ENCODE measurements at places on chromosomes 1 and 21. TPM values are rescaled to one million over a fixed set of nuclear protein-coding genes. Genes with fewer than 3 reads are reported as not detected.

The GSTM1 gene
- total RNA-seq: not detected

DNA sequence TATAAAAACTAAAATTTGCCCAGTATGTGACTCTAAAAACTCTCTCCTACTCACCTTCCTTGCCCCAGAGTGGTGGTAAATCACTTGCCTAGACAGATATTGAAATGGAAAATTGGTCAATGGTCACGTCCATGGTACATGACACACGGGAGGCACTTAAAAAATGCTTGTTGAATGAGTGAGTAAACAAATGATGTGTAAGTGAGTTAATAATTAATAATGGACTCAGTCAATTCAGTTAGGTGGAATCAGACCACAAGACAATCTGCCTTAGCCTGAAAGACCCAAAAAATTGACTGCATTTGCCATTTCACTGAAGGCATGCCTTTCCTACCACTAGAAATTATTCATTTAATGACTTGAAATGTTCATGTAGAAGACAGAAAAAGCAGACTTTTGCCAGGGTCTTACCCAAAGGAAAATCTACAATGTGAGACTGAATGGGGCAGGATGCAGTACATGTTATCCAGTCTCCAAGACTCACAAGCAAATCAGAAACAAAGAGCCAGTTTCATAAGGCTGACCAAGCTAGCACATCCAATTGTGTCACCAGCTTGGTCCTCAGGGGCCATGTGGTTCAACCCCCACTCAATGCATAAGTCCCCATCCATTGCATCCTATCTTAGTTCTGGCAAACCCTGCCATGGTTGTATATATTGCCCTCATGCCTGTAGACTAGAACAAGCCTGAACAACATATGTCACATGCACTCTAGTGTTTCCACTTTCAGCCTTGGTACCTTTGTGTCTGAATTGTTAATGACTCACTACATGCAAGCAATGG is 73.6 kb downstream of the TBX15 start:
- DNase-seq: no peak

The C8B gene
- total RNA-seq: not detected

DNA sequence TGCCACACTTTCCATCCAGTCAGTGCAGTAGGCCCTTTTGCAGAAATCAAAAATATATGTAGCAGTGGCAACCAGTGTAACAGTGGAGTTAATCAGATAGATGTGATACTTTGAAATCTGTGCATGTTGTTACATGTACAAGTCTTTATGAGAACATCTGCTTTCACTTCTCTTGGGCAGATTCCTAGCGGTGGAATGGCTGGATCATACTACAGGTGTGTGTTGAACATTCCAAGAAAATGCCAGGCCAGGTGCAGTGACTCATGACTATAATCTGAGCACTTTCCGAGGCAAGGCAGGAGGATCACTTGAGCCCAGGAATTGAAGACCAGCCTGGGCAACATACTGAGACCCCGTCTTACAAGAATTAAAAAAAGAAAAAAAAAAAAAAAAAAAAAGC is 55.3 kb downstream of the GNB1 start:
- DNase-seq: no peak

The SLC19A2 gene
- total RNA-seq: 21.0 TPM

DNA sequence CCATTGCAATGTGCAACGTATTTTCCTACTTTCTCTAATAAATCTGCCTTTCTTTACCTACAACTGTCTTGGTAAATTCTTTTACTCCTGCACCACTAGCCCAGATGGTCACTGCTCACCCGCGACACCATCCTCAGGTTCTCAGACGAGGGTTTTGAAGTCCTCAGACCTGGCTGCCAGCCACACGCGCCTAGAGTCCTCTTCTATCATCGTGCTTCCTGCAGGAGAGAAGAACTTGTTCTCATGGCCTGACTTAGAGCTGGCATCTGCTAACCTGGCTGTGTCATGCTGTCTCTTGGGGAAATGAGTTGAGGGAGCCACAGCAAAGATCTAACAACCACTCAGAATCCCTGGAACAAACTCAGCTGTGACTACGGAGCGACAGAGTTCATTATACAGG is 30.3 kb upstream of the PGBD5 start:
- no peak for DNase-seq

GRCh38 chr1:67803380-67804279 is 29.6 kb downstream of the GNG12 start:
- DNase-seq: no peak

The C4BPA gene
- total RNA-seq: not detected

DNA sequence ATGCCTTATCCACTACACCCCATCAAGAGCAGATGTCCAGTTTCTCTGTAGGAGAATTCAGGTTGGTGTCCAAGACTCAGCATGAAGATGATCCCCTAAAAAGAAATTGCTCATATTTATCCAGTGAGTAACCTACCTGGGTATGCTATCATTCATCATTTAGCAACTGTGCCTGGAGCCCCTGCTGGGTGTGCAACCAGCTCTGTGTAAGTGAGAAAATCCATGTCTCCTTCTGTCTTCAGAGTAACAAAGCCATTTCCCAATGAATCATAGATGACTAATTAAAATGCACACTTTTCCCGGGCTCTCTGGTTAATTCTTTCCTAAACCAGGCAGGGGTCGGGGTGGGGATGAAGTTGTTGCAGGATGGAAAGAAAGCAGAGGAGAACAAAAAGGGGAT is 35.8 kb downstream of the OLFML3 start:
- DNase-seq: no peak

- no peak for DNase-seq
Measured at GRCh38 chr1:29643838-29644440, 407.6 kb downstream of the PTPRU start.

The GBP7 gene
- total RNA-seq: not detected

- no peak for DNase-seq
Measured at GRCh38 chr1:10899490-10900250, 103.2 kb upstream of the CASZ1 start.

DNA sequence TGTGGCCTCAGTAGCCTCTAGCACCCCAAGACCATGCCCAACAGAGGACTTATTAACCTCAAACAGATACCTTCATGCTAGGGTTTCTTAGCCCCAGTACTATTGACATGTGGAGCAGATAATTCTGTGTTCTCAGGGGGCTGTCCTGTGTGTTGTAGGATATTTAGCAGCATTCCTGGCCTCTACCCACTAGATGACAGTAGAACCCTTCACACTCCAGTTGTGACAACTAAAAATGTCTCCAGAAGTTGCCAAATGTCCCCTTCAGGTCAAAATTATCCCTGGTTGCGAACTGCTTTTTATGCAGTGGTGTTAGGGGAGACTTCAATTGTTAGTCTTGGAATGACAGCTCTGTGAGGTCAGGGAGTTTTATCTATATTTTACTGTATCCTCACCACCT is 8.1 kb downstream of the KAZN start:
- no peak for DNase-seq

DNA sequence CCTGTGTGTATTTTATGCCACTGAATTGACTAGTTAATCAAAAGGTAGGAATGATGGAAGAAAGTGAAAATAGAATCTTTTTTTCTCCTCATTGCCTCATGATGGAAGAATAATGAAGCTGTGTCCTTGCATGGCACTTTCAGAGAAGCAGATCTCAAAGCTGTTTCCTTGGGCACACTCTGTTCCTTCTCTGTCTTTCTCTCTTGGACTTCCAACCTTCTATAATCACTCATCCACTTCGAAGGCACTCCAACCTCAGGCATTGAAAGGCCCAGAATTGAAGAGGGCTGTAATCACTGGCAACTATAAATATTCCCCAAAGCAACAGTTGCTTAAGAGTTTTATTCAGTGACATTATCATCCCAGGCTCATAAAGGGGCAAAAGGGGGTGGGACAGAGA is 31.1 kb upstream of the DNASE2B start:
- no peak for DNase-seq

The CFHR4 gene
- total RNA-seq: not detected

The C1orf141 gene
- not detected for total RNA-seq

GRCh38 chr1:64173336-64173940 is 30.0 kb upstream of the UBE2U start:
- no peak for DNase-seq

The RPS6KA1 gene
- 2.5 TPM for total RNA-seq

The CNIH4 gene
- total RNA-seq: 26.0 TPM

- DNase-seq: no peak
Measured at GRCh38 chr1:228987286-228987685, 252.0 kb downstream of the RHOU start.

GRCh38 chr1:33661811-33662454 is 189.5 kb downstream of the ZSCAN20 start:
- DNase-seq: no peak

DNA sequence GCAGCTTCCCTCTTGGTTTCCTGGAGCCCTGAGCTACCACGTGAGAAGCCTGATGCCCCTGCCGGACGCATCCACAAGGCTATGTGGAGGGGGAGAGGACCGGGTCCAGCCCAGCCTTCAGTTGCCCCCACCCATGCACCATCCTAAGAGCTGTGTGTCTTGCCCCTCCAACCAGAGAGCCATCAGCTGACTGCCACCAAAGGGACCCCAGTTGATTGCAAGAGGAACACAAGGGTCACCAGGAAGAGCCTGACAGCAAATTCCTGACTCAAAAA is 81.5 kb downstream of the GLIS1 start:
- no peak for DNase-seq

DNA sequence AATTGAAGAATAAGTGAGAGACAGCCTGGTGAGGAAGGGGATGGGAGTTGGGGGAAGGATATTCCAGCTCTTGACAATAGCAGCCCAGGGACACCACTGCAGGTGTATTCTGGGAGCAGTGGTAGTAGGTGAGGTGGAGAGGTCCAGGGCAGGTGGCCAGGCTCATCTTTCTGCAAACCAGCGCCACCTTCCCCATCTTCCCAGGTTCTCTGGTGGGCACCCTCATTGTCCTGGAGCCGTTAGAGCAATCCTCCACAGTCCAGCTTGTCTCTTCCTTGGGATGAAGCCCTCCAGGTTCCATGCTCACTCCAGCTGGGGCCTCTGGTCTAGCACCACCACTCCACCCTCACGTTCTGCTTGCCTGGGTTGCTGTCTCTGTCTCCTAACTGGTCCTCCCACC is 97.0 kb downstream of the IER5 start:
- DNase-seq: no peak

The FCGR2B gene
- 6.4 TPM for total RNA-seq

DNA sequence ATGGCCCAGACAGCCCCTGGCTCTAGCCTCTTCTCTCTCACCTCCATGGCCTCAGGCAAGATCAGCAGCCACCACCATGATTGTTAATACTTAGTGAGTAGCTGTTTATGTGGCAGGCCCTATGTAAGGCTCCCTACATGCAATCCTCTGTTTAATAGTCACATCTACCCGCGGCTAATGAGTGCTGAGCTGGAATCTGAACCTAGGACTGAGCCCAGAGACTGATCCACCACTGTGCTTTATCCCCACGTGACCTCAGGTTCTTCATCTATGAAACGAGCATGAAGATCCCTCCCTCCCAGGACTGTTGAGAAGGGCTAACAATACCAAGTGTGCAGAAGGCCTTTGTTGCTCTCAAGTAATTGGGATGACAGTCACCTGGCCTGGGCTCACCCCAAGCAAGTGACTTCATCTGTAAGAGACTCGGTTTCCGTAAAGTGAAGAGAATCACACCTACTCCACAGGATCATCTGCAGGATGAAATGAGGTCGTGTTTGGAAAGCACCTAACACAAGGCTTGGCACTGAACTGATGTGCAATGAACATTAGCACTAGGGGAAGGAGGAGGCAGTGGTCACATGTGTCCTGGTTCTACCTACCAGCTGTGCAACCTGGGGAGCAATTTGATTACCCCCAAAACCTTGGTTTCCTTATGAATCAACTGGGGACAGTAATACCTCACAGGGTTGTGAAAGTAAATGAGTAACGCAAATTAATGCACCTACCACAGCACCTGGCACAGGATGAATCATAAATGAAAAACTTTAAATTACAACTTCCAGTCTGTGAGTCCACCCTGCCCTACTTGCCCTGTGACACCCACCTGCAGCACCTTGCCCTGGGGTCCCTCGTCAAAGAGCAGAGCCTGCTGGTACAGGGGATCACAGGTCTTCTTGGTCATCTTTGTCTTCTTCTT is 37.2 kb downstream of the RIMS3 start:
- DNase-seq: no peak

The SH2D2A gene
- total RNA-seq: 1.5 TPM

GRCh38 chr1:152191260-152191659 is 32.2 kb upstream of the RPTN start:
- no peak for DNase-seq

The LRRC39 gene
- total RNA-seq: 2.5 TPM

The XCL1 gene
- 0.33 TPM for total RNA-seq

- DNase-seq: no peak
Measured at GRCh38 chr1:12415038-12415466, 185.2 kb downstream of the VPS13D start.

DNA sequence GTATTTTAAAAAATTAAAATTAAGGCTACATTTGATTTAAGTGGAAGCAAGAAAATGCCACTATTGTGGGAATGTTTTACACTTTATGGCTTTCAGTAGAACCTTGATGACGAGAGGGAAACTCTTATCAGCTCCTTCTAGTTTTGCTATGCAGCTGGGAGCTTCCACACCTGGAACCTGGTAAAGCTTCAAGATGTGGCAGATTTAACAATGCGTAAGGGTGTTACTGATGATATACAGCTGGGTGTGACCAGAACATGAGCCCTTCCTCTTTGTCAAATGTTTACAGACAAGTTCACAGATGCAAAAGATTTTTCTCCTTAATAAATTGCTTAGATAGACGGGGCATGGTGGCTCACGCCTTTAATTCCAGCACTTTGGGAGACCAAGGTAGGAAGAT is 20.3 kb downstream of the TTC13 start:
- no peak for DNase-seq

The CFAP107 gene
- total RNA-seq: not detected

The CFHR1 gene
- total RNA-seq: not detected

- no peak for DNase-seq
Measured at GRCh38 chr1:113517983-113518382, 127.7 kb downstream of the MAGI3 start.

The TTC24 gene
- total RNA-seq: not detected

DNA sequence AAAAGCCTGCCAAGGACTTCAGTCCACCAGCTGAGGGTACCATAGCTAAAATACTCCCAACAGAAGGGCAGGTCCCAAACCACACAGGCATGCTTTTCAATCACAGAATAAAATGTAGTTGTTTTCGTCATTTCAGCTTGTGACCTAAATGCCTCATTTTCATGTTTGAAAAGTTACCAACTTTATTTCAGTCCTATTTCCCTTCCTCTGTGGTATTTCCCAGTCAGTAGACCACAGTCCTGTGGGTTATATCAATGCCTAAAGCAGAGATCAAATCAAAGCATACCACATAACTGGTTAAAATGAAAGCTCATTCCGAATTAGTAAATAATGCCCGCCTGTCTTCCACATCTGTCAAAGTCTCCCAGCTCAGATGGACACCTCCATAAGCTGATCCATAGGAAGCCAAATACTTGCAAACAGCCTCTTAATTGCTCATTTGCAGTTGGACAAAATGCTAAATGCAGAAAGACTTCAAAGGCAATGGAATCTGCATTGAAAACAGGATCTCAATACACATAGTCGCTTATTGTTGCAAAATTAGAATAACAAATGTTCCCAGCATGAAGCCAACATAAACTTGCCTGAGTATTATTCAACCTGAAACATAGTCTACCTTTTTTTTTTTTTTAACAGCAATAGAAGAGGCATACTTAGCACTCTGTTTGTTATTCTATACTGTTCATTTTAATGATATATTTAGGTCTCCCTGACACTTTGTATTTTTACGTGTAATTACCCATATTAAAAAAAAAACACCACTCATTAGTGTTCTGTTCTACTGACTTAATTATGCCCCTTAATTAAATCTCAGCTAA is 53.9 kb downstream of the NR5A2 start:
- DNase-seq: no peak

Data from sigmoid colon (tissue), 7 donors.